Astrocyte (in vitro differentiated cells and primary cell): ENCODE measurements at places on chromosomes 4 and X. TPM values are rescaled to one million over a fixed set of nuclear protein-coding genes. Genes with fewer than 3 reads are reported as not detected.

DNA sequence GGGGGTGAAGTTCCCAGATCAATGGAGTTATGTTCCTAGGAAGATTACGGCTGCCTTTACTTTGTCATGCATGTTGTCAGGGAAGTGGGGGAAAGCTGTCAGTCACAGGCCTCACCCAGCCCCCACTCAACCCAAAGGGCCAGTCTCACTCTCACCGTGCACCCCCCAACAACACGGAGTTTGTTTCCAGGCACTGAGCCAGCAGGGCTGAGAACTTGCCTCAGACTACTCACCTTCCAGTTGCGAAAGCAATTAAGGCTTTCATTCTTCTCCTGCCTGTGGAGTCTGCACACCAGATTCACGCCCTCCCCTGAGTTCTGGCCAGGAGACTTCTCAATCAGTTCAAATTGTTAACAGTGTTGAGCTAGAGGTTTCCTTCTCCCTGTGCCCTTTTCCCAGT lies 114.3 kb downstream of the SH3BGRL start:
- no peak overlapping the region for H3K27ac ChIP-seq
- no peaks in the 10 kb centered on the region for H3K27me3 ChIP-seq
- no peaks in the 10 kb centered on the region for H3K4me1 ChIP-seq
- peak; percentile 43 for DNase-seq

DNA sequence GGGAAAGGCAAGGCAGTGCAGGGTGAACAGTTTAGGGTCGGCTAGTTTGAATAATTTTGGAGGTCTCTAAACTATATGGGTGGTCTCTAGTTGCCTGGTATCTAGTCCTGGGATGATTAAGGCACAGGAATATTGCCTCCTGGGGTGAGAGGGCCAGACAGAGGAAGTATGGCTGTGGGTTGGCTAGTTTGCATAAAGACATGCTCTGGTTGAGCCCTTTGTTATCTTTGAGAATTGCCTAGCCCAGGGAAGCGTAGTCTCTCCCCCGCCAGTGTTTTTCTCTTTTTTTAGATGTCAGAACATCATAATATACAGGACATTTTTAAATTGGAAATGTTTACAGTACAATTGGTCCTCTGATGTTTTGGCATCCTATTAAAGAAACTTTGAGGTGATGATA lies 163.5 kb downstream of the PWWP3B start:
- DNase-seq: no peak
- H3K4me1 ChIP-seq: no peaks in the 10 kb centered on the region
- no peak overlapping the region for H3K27ac ChIP-seq

GRCh38 chr4:8775751-8776355 lies 95.8 kb downstream of the HMX1 start:
- DNase-seq: no peak
- H3K4me3 ChIP-seq: no peak overlapping the region
- no peak overlapping the region for H3K27ac ChIP-seq
- no peaks in the 10 kb centered on the region for H3K4me1 ChIP-seq

- no peaks in the 10 kb centered on the region for H3K27me3 ChIP-seq
- no peak overlapping the region for H3K4me3 ChIP-seq
- no peak for DNase-seq
- no peak overlapping the region for H3K27ac ChIP-seq
- no peaks in the 10 kb centered on the region for H3K4me1 ChIP-seq
Observed at GRCh38 chr4:147924604-147925412, 192.9 kb downstream of the ARHGAP10 start.

GRCh38 chr4:155600244-155600643 lies 66.4 kb upstream of the GUCY1A1 start:
- H3K27ac ChIP-seq: no peak overlapping the region
- H3K36me3 ChIP-seq: no peaks in the 10 kb centered on the region
- peaks cover 5% of the 10 kb centered on the region for H3K4me1 ChIP-seq
- H3K4me3 ChIP-seq: no peak overlapping the region
- no peaks in the 10 kb centered on the region for H3K27me3 ChIP-seq

DNA sequence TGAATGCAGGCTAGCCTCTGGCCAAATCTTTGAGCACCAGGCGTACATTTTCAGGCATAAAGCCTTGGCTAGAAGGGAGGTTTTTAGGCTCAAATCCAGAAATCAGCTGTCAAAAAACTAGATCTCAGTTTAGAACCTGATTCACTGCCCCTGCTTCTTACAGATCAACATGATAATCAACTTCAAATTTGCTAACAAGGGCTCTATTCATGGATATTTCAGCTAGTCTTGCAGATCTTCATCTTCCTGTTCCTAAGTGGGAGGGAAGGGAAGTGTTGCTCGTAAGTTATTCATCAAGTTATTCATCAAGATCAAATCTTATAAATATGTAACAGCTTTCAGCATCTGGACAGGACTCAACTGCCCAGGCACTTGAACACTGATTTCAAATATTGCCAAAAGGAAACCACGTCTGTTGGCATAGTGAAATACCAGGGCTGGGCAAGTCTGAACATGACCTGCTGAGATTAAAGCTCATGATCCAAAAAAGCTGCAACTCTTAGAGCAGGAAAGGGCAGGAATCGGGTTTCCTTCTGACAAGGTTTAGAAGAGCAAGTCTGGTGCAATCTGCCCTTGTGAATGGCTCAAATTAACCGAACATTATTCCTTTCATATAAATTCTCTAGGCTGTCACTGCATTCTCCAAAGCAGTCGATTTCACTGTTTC lies 200.3 kb downstream of the PDGFC start:
- peaks cover 47% of the 10 kb centered on the region for H3K4me1 ChIP-seq
- no peaks in the 10 kb centered on the region for H3K27me3 ChIP-seq
- H3K36me3 ChIP-seq: peaks cover 9% of the 10 kb centered on the region
- H3K27ac ChIP-seq: peak overlapping the region; percentile 99

- no peaks in the 10 kb centered on the region for H3K27me3 ChIP-seq
- no peak overlapping the region for H3K27ac ChIP-seq
- DNase-seq: no peak
- no peaks in the 10 kb centered on the region for H3K4me1 ChIP-seq
Observed at GRCh38 chr4:163611784-163612445, 117.4 kb downstream of the TMA16 start.

DNA sequence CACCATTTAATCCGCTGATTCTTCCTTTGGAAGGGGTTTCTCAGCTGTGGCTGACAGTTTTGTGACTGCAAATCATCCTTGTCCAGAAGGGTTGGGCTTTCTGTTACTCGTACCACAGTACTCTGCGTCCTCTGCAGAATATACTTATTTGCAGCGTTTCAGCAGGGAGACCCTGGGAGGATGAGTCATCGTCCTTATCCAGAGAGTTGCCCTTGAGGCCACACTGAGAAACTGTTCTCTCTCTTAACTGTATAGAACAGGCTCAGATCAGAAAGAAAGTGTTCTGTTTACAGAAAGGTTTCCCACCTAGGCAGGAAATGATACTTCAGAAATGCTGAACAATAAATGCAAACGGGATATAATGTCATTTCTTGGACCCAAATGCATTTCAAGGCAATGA lies 47.8 kb upstream of the DDX53 start:
- H3K27me3 ChIP-seq: no peaks in the 10 kb centered on the region
- no peak overlapping the region for H3K4me3 ChIP-seq
- peaks cover 10% of the 10 kb centered on the region for H3K4me1 ChIP-seq
- DNase-seq: peak; percentile 37
- H3K27ac ChIP-seq: no peak overlapping the region
- H3K36me3 ChIP-seq: no peaks in the 10 kb centered on the region

- H3K36me3 ChIP-seq: no peaks in the 10 kb centered on the region
- H3K4me3 ChIP-seq: no peak overlapping the region
- peak; percentile 22 for DNase-seq
- H3K4me1 ChIP-seq: peaks cover 4% of the 10 kb centered on the region
- H3K27me3 ChIP-seq: no peaks in the 10 kb centered on the region
- H3K27ac ChIP-seq: no peak overlapping the region
Observed at GRCh38 chr4:174318829-174319764, 35.4 kb downstream of the CEP44 start.

- peak overlapping the region; percentile 82 for H3K27ac ChIP-seq
- no peaks in the 10 kb centered on the region for H3K36me3 ChIP-seq
- DNase-seq: peak; percentile 14
- peaks cover 42% of the 10 kb centered on the region for H3K4me1 ChIP-seq
- H3K27me3 ChIP-seq: no peaks in the 10 kb centered on the region
Observed at GRCh38 chrX:9906919-9907318, 60.2 kb upstream of the CLDN34 start.

DNA sequence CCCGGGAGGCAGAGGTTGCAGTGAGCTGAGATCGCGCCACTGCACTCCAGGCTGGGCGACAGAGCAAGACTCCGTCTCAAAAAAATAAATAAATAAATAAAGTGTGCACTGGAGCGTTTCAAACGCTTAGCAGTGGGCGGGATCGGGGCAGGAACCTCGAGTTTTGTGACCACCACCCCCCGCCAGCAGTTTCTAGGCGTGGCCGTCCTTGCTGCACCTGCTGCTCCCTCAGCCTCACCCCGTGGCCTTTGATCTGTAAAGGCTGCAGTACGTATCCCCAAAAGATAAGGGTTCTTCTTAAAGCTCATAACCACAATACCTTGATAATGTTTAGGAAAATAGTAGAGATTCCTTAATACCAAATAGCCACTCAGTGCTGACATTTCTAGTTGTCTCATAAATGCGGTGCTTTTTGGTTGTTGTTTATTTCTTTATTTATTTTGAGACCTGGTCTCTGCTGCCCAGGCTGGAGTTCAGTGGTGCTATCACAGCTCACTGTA lies 33.2 kb downstream of the PCGF3 start:
- no peaks in the 10 kb centered on the region for H3K27me3 ChIP-seq
- no peak overlapping the region for H3K4me3 ChIP-seq
- H3K36me3 ChIP-seq: peaks cover 32% of the 10 kb centered on the region
- DNase-seq: no peak
- peaks cover 7% of the 10 kb centered on the region for H3K4me1 ChIP-seq

- H3K4me3 ChIP-seq: no peak overlapping the region
- H3K27ac ChIP-seq: no peak overlapping the region
- DNase-seq: no peak
Observed at GRCh38 chrX:129723511-129723910, 15.3 kb upstream of the XPNPEP2 start.

DNA sequence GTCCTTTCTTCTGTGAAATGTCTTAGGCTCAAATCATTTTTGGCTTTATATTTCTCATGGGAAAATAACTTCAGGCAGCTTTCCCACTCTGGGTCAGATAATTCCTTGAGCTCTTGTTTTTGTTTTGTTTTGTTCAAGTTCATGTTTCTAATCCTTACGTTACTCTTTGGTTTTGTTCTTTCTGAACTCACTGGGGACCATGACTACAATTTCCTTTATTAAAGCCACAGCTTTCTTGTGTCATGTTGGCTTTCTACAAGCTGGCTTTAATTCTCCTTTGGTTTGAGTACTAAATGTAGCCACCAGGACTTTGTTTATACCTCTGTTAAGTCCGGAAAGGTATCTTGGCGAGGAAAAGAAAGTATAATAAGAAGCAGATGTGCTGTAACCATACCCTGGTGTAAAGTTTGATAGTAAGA lies 30.8 kb upstream of the ANXA3 start:
- H3K4me1 ChIP-seq: no peaks in the 10 kb centered on the region
- H3K27ac ChIP-seq: no peak overlapping the region
- H3K4me3 ChIP-seq: no peak overlapping the region
- no peaks in the 10 kb centered on the region for H3K36me3 ChIP-seq
- H3K27me3 ChIP-seq: no peaks in the 10 kb centered on the region
- DNase-seq: peak; percentile 30

GRCh38 chr4:184792334-184792733 lies 33.4 kb downstream of the ACSL1 start:
- H3K4me1 ChIP-seq: peaks cover 14% of the 10 kb centered on the region
- peak overlapping the region; percentile 47 for H3K27ac ChIP-seq
- no peaks in the 10 kb centered on the region for H3K36me3 ChIP-seq
- no peak overlapping the region for H3K4me3 ChIP-seq

- H3K36me3 ChIP-seq: no peaks in the 10 kb centered on the region
- H3K27me3 ChIP-seq: no peaks in the 10 kb centered on the region
- DNase-seq: no peak
- H3K4me1 ChIP-seq: no peaks in the 10 kb centered on the region
Observed at GRCh38 chrX:55109306-55109705, 20.5 kb downstream of the PAGE2 start.

DNA sequence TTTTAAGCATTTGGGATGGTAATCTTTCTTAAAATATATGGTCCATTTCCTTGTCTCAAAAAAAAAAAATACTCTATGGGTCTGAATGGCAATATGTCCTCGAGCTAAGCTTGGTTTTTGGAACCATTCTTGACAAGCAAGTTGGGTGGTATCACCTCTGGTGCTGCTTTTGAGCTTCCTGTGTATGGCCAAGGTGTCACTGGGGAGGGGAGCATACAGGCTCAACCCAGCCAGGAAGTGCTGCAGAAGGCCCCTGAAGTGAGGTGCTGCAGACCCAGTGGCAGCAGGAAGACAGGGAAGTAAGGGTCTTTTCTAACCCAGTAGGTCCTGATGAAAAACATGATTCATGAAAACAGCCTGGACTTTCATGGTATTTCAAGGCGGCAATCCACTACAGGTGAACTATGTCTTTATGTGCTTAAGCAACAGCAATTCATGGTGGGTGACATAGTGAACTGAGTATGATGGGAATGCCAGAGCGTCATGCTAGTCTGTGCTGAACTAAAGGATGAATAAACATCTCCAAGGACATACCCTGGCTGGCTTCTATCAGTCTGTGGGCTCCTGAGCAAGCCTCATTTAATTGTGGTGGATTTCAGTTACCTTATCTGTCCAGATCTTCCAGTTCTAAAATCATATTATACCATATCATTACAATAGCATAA lies 15.1 kb downstream of the TRAPPC2 start:
- H3K27me3 ChIP-seq: no peaks in the 10 kb centered on the region
- DNase-seq: no peak
- H3K27ac ChIP-seq: peak overlapping the region; percentile 94
- H3K4me3 ChIP-seq: no peak overlapping the region
- peaks cover 15% of the 10 kb centered on the region for H3K4me1 ChIP-seq

DNA sequence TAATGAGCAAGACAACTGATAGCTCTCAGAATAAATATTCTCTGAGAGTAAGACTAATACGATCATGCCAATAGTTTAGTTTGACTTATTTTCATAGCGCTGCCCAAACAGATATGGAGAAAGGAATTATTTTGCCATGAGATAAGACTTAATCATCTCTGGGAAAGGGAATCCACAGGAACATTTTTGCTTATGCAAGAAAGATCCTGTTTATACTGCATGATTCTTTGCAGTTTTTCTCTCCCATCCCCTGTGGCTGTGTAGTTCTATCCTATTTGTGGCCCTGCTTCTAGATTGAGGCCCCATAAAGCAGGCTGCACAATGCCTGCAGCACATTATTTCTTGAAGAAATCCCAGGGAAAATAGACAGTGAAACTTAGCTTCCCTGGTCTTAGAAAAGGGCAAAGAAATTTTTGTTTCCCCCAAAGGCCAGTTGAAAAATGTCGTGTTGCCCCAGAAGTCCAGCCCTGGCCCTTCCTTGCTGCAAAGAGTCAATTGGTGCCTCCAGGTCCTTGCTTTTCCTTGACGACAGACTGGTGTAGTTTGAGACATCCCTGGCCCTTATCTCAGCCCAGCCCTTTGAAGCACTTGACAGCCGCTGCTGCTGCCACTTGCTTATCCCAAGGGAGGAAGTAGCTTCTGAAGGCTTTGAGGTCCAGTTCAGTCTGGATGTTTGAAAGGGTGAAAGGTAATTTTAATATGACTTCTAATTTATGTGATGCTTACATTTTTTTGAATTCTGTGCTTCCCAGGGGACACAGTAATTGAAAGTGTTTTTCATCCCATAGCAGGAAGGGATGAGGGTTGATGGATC lies 45.0 kb upstream of the SH3RF1 start:
- H3K4me1 ChIP-seq: peaks cover 18% of the 10 kb centered on the region
- H3K4me3 ChIP-seq: no peak overlapping the region
- no peaks in the 10 kb centered on the region for H3K36me3 ChIP-seq

TNMD gene
- total RNA-seq: not detected in 2 replicates

CT45A3 gene
- not detected in 2 replicates for total RNA-seq

CC2D2A gene
- 14.0 and 16.0 TPM in 2 replicates for total RNA-seq

MMAA gene
- 8.5 and 10.4 TPM in 2 replicates for total RNA-seq
